ENCODE measurements at places on chromosomes 2 and 18. TPM values are rescaled to one million over a fixed set of nuclear protein-coding genes. Genes with fewer than 3 reads are reported as not detected.

Gene CHST9
- not detected for total RNA-seq

Gene LRPPRC
- total RNA-seq = 191 TPM

Gene FEV
- not detected for total RNA-seq

Gene MTHFD2
- 411 TPM for total RNA-seq

GRCh38 chr2:149765636-149766035 lies 178.1 kb upstream of the MMADHC start:
- DNase-seq = no peak

GRCh38 chr18:49743117-49743567 lies 70.2 kb downstream of the ACAA2 start:
- DNase-seq = no peak

- no peak for DNase-seq
These were observed 167.4 kb downstream of the PTGR3 start for GRCh38 chr18:75041586-75041985.

DNA sequence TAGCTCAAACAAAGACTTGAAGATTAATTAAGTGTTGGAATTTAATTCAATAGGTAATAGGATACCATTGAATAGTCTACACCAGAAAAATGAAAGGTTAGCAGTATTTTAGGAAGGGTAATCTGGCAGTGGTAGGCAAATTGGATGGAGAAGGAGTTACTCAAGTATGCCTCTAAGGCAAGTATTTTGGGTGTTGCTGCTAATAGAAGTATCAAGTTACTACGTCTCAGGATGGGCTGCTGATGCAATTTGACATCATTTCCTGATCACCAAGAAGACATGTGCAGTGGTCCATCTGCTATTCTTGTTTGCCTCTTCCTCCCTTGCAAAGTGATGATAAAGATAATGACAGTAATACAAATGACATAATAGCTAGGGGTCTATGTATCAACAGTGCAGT lies 485.3 kb downstream of the TGIF1 start:
- no peak for DNase-seq

DNA sequence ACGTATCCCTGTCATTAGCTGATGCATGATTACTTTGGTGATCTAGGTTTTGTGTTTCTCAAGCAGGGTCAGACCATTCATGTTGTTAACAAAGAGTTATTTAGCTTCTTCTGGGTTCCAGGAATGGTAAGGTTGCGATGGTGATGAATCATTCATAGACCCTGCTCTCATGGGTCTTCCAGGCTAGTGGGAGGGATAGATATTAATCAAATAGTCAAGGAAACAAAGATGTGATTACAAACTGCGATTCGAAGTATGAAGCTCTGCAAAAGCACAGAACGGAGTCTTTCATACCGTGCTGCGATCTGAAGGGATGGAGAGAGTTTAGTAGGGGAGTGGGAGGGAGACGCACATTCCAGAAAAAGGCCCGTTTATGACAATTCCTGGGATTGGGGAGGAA lies 42.1 kb downstream of the CAVIN2 start:
- DNase-seq = no peak

- DNase-seq = no peak
These were observed 170.6 kb downstream of the SLC8A1 start for GRCh38 chr2:40281021-40281940.

- no peak for DNase-seq
These were observed 1097.9 kb upstream of the CNTNAP5 start for GRCh38 chr2:122927197-122927596.

Data from activated CD4-positive, alpha-beta T cell treated with anti-CD3 and anti-CD28 coated beads for 36 hours (primary cell).